Activated CD8-positive, alpha-beta T cell treated with anti-CD3 and anti-CD28 coated beads, Interleukin-2, amount 10 ng/mL, durations not matched to agents 7 days and 5 days (primary cell): ENCODE measurements at places on chromosomes 3 and 15. TPM values are rescaled to one million over a fixed set of nuclear protein-coding genes. Genes with fewer than 3 reads are reported as not detected.

The DUOXA2 gene
- not detected for total RNA-seq

The RBPMS2 gene
- not detected for total RNA-seq

GRCh38 chr3:10817506-10817905, 1.5 kb downstream of the SLC6A11 start:
- no peak for DNase-seq

The SCN11A gene
- not detected for total RNA-seq

DNA sequence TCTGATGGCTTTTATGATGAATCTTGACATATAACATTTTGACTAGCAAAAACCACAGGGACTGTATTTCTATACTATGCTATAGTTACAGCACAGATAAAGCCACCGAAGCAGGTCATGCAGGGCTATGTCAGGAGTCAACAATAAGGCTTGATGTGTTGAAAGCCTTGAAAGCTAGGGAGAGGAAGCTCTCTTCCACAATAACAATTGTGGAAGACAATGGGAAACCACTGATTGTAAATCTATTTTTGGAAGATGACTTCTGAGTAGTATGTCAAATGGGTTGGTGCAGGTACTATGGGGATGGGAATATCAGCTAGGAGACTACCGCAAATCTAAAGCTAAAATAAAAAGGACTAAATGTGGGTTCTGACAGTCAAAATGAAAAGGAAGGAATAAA, 4.0 kb upstream of the AQR start:
- DNase-seq: no peak

- peak; percentile 67 for DNase-seq
These were observed 182.4 kb downstream of the SHQ1 start for GRCh38 chr3:72665701-72666446.

- DNase-seq: no peak
These were observed 11.1 kb downstream of the CD80 start for GRCh38 chr3:119548341-119548740.

DNA sequence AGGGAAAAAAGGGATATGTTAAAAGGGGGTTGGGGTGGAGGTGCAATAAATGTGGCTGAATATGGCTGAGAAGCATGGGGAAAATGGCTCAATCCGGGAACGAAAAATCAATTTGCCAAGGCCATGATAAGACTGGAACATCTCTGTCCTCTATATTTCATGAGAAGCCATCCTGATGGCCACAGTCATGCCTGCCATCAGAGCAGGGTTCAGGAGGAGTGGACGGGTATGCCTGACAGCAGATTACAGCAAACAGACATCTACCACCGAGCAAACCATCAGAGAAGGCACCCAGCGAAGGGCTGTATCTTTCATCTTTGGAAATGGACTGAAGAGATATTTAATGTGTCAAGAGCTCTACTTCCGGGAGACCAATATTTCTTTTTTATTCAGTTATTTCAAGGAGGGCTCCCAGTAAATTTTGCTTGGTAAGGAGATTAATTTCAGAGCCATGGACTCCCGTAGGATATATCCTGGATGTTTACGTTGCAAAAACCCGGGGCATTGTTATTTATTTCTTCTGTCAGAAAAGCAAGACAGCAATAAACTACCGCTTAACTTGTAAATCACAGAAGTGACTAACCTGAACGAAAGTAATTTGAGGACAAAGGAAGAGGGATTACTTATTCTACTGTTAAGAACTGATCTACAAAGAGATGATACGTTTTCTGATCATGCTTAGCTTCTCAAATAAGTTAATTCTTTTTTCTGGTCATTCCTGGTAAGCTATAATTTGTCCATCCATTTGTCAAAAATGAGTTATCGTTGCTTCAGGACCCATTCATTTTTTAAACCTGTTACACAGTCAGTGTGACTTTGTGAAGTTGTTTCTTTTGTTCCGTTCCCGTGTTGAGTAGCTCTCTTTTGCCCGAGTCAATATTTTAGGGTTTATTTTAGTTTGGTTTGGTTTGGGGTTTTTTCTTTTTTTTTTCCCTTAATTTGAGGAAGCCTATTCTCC, 80.6 kb upstream of the CHD2 start:
- DNase-seq: no peak

- DNase-seq: no peak
These were observed 162.4 kb upstream of the WNT5A start for GRCh38 chr3:55649554-55649953.

The CATSPER2 gene
- 6.0 TPM for total RNA-seq

- no peak for DNase-seq
These were observed 343.1 kb upstream of the FRG2C start for GRCh38 chr3:75321060-75321459.

GRCh38 chr3:43962043-43962442, 271.3 kb downstream of the ABHD5 start:
- no peak for DNase-seq

The ADGRG7 gene
- 27.0 TPM for total RNA-seq

- DNase-seq: no peak
These were observed 41.1 kb upstream of the GNB5 start for GRCh38 chr15:52232327-52232726.

DNA sequence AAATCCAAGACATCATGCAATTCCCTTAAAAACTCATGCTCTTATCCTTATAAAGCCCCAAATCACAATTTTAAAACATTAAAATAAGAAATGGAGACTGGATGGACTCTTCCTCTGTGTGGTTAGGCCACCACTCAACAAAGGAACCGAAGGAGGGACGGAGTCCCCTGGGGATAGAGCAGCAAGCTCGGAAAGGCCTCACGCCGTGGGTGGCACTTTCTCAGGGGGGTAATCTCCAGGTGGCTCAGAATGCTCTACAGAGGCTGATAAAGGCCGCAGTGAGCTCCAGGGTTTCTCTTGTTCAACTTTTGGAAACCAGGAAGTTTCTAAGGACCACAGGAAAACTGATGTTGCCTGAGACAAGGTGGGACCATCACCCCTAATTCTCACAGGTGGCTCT, 23.2 kb downstream of the CCR9 start:
- no peak for DNase-seq

The CHRD gene
- total RNA-seq: not detected

GRCh38 chr3:125192190-125193035, 20.1 kb downstream of the SLC12A8 start:
- DNase-seq: no peak

The PP2D1 gene
- total RNA-seq: not detected

The ILDR1 gene
- total RNA-seq: 0.16 TPM

- no peak for DNase-seq
These were observed 25.6 kb downstream of the IDH2 start for GRCh38 chr15:90076716-90077115.

DNA sequence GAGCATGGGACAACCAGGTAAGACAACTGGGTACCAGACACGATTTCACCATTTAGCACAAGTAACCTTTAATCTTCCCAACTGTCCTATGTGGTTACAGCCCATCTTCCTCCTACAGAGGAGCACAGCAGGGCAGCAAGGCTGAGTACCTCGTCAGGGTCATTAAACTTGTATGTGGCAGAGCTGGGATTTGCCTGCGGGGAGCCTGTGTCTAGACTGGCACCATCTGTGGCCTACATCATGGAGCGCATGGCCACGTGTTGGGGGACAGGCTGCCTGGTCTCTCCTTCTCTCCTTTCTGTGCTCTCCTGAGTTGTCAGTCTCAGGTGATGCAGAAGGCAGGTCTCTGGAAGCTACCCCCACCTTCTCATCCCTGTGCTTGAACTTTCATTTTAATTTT, 32.2 kb downstream of the GOLGA6A start:
- DNase-seq: no peak

DNA sequence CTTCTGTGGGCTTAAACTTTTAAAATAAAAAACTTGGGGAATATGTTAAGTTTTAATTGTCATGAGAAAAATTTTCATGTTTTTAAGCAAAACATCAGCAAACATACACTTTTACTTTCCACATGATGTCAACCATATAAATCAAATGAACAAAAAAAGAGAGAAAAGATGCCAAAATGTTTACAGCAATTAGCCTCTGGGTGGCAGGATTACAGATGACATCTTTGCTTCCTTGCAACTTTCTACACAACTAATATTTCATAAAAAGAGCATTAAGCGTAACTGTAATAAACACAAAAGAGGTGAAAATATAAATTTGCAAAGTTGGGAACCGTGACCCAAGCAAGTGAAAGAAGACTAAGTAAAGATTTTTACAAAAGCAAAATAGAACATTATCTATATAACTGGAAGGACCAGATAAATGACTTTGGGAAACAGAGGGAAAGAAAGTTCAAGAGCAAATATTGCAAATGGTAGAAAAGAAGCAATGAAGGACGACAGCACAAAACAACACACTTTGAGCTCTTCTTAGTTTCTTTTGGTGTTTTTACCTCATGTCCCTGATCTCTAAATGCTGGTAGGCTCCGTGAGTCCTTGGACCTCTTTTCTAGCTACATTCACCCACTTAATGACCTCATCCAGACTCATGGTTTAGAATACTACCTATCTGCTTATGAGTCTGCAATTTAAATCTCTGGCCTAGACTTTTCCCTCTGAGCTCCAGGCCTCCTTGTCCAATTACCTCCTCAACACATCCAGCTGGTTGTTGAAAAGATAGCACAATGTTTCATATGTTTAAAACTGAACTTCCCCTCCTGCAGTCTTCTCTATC, 9.4 kb downstream of the TP53BP1 start:
- DNase-seq: no peak

GRCh38 chr3:10915376-10915775, 77.2 kb upstream of the SLC6A1 start:
- no peak for DNase-seq

- no peak for DNase-seq
These were observed 1123.7 kb downstream of the IGSF11 start for GRCh38 chr3:117910820-117911521.
